ENCODE measurements at places on chromosomes 5 and 9.

- DNase-seq = no peak
These were observed 67.6 kb downstream of the GDNF start for GRCh38 chr5:37772255-37772654.

DNA sequence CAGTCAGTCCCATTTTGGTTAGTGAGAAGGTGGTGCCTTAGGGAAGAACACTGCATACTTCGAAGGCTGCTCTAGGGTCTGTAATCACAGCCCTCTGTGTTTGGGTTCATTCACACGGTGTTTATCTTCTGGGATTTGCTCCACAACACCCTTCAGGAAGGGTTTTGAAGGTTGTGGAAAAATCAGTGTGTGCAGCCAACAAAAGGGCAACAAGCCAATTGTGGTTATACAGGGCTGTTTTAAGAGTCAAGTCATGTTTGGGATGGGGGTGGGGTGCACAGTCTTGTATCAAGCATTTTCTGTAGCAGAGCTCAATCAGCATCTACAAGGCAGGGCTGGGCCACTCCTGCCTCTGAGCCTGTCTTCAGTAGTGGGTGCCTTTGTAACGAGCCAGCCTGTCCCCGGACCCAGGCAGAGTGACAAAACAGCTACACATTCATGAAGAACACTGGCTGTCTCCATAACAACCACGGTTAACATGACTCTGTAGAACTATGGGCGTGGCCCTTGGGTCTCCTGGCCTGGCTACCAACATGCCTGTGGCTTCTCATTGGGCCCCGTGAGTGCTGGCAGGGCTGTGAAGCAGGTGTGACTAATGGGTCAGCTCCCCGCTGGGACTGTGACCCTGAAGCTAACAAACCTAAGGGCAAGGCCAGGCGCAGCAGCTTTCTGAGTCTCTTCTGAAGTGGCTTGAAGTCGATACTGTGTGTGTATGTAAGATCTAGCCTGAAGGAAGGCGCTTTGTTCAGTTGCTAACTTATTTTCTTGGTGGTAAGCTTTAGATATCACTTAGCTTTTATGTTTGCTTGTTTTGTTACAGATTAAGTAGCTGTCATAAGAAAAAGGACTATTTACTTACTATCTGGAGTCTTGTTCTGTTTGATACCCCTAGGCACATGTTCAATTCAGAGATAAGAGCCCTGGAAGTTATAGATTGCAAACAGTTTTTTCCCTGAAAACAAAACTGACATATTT is 27.9 kb upstream of the GOLM1 start:
- no peak for DNase-seq

DNA sequence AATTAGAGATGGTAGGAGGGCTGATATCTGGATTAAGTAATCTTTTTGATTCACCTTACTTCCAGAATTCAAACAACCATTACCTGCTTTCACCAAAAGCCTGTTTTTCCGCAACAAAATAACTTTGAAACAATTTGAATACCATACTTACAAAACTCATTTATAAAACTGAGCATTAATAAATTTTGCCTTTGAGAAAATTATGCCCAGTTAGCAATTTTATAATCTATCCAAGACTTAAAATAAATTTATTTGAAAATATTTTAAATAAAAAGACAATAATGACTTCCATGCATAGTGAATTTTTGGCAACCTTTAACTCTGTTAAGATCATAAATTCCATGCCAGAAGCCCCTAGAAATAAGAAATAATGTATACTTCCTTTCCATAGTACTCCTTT is 71.3 kb upstream of the FTMT start:
- DNase-seq = no peak

DNA sequence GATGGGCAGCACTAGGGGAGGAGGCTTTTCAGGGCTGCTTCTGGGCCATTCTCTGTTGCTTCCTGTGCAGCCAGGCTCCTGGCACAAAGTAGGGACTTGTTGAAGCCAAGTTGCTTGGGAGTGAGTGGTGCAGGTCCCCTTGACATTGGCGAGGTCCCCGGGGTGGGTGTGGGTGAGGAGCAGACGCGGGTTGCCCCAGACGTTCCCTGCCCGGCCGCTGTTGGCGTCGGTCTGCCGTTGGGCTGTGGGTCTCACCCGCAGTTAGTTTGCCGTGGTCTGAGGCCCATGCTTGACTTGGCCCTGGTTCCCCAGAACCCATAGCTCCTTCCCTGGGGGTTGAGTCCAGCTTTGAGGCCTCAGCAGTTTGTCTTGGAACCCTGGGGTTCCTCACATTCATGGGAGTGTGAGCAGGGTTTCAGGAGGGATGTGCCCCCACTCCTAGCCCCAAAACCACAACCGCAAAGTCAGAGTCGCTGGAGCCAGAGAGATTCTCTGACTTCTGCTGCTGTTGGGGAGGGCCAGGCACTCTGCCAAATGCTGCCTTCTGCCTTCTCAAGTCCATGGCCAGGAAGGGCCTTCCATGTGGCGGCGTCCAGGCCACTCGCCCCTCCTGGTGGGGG is 77.5 kb downstream of the RXRA start:
- peak; percentile 64 for DNase-seq

DNA sequence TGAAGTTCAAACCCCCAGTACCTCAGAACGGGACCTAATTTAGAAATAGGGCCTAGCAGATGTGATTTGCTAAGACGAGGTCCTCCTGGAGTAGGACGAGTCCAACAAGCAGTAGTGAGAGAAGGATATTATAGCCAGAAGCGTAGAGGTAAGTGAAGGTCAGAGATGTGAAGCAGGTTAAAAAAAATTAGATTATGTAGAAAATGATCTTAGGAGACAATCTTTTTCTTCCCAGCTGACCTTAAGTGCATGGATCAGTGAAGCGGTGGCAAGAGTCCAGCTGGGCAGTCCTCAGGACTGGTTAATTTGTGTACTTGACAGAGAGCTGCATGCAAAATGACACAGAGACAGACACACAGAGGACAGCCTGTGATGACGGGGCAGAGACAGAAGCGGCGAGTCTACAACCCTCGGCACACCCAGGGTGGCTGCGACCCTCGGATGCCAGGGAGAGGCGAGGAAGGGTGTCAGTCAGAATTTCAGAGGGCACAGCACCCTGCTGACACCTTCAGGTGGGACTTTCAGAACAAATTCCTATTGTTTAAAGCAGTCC is 131.4 kb upstream of the IRX4 start:
- no peak for DNase-seq

DNA sequence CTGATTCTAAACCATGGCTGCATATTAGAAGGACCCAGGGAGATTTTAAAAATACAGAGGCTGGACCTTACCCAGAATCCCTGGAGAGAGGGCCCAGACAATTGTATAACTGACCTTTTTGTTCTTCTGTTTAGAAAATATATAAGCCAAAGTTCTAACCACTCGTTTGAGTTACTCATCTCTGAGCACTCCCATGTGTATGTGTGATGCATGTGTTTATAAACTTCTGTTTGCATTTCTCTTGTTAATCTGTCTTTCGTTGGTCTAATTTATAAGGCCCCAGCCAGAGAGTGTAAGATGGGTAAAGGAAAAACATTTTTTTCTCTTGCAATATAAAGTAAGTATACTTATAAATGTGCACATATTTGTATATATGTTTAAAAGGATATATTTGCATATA is 443.9 kb downstream of the ZNF608 start:
- no peak for DNase-seq

- DNase-seq = peak; percentile 63
These were observed 179.6 kb downstream of the GNAQ start for GRCh38 chr9:77851882-77852595.

GRCh38 chr5:168667301-168667840 is 88.2 kb upstream of the PANK3 start:
- no peak for DNase-seq

- no peak for DNase-seq
These were observed 55.7 kb upstream of the SYNPO start for GRCh38 chr5:150584556-150585335.

DNA sequence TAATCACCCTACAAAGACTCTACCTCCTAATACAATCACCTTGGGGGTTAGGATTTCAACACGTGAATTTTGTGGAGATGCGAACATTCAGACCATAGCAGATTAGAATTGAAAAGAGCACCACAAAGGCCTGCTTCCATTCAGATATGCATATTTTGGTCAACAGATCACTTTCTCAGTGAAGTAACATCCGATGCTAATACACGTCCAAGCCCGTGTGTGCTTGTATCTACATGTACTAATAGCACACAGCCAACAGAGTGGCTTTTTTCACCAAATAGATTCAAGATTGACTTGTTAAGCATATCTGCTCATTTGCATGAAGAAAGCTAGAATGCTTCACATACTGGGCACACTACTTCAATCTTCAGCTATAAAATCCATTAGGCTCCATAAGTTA is 35.6 kb upstream of the SSBP2 start:
- no peak for DNase-seq

GRCh38 chr9:12847561-12847960 is 72.7 kb downstream of the LURAP1L start:
- no peak for DNase-seq

Data from suppressor macrophage treated with lipopolysaccharide for 4 hours (primary cell).